ENCODE measurements at places on chromosomes 4 and X. TPM values are rescaled to one million over a fixed set of nuclear protein-coding genes. Genes with fewer than 3 reads are reported as not detected.

Gene ANKRD37
- 15.7 TPM for total RNA-seq

Gene ETDA
- not detected for total RNA-seq

Gene KLB
- total RNA-seq, result 0.39 TPM

Gene OCIAD2
- 68.3 TPM for total RNA-seq

Gene TKTL1
- not detected for total RNA-seq

Gene OPRPN
- not detected for total RNA-seq

Gene SPP1
- not detected for total RNA-seq

Gene FABP2
- not detected for total RNA-seq

Gene MAMLD1
- 0.11 TPM for total RNA-seq

Gene CLDN2
- total RNA-seq, result under 0.01 TPM

Gene PABPC1L2B
- not detected for total RNA-seq

Gene MEPE
- total RNA-seq, result not detected

Gene CACNA1F
- total RNA-seq, result not detected
